Mesendoderm (in vitro differentiated cells): ENCODE measurements at places on chromosomes 1 and 21.

DNA sequence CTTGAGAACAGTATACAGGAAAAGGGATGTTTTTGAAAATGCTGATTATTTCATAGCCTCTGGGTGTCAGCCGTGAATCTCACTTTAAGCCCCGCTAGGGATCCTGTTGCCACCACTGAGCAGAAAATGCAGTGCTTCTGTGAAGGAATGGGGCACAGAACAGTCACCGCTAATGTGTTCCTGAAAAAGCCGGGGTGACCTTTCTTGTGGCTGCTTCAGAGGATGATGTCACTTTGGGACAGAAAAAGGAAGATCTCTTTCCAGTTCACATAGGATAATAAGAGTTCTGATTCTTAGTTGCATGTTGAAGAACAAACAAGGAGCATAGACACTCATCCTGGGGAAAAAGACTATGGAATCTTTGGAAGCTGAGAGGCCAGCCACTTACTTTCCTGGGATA is 349.6 kb downstream of the DISC1 start:
- no peak for DNase-seq

DNA sequence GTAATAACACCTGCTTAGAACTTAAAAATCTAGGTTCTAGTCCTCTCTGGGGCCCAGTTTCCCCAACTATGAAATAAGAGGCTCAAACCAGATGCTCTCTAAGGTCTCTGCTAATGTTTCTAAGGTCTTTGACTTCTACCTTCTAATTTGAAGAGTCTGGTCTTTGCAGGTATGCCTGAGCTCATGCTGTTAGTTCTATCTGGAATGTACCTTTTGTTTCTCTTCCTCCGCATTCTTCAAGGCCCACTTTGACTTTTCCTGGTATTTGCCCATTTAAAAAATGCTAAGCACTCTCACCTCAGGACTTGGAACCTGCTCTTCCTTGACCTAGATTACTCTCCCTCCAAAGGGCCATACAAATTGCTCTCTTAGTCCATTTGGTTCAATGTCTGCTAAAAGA is 13.5 kb downstream of the SLC35D1 start:
- DNase-seq = peak; percentile 73

DNA sequence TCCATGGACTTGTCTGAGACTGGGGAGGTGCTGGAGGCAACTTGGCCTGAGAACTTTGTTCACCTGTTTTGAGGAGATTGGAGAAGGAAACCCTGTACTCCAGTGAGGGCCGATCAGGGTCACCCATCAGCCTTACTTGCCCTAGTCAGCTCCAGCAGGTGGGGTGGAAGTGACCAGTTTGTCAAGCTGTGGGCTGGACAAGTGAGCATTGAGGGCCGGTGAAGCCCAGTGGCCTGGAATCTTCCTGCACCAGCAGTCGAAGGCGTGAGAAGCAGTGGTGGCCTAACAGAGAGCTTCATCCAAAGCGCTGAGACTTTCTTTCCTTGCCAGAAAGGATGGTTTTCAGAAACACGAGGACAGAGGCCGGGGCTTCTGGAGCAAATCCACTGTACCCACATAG is 9.6 kb downstream of the SLC37A1 start:
- no peak for DNase-seq

DNA sequence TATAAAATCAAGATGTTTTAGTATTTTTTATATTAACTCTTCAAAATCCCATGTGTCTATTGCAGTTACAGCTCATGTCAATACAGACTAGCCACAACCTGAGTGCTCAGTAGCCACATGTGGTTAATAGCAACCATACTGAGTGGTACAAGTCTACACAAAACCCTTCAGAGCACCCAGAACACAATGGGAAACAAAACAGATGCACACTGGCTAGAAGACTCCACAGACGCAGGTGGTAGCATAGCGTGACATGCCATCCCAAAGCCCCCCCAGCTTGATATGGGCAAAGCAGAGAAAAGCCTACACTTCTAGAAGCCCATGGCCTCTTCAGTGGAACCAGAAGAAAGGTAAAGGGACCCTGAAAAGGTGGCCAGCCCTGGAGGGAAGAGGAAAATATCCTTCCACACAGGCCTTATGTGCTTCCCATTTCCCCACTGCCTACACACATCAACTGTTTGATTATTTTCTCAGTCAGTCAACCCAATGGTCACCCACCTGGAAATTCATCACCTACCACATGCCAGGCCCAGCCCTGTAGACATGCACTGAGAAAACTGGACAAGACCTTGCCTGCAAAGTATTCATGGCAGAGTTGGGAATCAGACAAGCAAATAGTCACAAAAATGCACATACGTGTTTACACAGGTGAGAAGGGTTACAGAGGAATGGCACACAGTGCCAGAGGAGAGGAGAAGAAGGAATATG is 175.0 kb downstream of the VAV3 start:
- no peak for DNase-seq

- DNase-seq = no peak
These were observed 24.8 kb downstream of the IVNS1ABP start for GRCh38 chr1:185292237-185292636.

- no peak for DNase-seq
These were observed 163.5 kb upstream of the IVNS1ABP start for GRCh38 chr1:185480545-185480944.

- DNase-seq = peak; percentile 1
These were observed 80.7 kb upstream of the MROH9 start for GRCh38 chr1:170854677-170855076.

DNA sequence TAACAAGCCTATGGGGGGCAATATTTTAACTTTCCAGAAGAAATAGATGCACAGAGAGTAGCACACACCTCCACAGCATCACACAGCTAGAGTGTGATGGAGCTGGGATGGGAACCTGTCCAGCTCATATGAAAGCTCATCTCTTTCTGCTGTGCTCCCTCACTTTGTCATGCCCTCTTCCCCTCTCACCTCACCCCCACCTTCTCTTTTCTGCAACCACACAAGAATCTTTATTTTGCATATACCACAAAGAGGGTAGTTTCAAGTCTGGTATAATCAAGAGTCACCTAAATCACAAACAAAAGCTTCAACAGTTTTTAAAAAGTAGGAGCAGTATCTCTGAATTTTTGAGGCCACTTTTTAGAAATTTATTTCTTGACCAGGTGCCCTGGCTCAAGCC is 22.6 kb downstream of the FOXD2 start:
- DNase-seq = no peak

DNA sequence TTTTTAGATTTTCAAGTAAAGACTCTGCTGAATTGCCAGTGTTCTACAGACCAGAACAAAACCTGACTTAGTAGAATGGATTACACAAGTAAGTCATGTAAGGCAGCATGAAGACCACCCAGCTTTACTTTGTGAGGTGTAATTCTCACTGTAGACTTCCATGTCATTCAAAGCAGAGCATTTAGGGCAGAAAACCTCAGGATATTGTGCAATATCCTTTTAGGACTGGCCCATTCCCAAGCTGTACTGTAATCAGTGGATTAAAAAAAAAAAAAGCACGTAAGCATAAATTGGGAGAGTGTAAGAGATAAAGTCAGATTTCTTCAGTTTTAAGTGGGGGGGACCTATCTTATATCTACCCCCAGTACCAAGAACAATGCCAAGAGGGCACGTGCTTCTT is 380.5 kb upstream of the PRMT6 start:
- no peak for DNase-seq

DNA sequence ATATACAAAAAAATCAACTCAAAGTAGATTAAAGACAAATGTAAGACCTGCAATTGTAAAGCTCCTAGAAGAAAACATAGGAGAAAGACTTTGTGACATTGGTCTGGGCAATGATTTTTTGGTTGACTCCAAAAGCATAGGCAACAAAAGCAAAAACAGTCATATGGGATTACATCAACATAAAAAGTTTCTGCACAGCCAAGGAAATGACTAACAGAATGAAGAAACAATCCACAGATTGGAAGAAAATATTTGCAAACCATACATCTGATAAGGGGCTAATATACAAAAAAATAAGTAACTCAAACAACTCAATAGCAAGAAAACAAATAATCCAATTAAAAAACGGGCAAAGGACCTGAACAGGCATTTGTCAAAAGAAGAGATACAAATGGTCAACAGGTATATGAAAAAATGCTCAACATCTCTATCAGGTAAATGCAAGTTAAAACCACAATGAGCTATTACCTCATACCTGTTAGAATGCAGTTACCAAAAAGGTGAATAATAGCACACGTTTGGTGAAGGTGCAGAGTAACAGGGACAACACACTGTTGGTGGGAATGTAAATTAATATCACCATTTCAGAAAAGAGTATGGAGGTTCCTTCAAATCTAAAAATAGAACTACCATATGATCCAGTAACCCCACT is 173.7 kb upstream of the COA6 start:
- no peak for DNase-seq

DNA sequence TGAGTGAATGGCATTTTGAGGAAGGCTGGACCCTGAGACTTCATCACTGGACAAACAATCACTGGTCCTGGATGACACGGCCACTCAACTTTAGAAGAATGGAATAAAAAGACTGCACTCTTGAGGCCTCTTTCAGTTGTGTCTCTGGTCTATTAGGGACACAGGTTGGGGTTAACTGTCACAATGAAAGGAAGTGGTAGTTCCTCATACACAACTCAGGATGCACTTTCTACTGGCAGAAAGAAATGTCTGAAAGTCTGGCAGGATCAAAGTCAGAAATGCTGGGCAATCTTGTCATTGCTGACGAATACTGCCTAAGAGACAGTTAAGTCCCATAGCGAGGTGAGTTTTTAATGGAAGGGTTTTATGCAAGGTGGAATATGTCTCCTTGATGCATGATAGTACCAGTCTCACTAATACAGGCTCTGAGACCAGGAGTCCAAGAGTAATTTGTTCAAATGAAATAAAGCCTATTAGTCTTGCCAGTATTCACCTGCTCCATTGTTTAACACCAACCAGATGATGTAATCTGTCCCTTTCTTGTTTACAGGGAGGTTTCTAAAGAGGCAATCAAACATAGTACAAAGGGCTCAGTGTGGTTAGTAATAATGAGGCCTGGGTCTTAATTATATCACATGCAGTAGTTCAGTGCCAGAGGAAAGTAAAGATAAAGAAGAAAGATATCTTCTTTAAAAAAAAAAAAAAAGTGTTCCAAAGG is 11.2 kb upstream of the RRP15 start:
- DNase-seq = no peak

- DNase-seq = no peak
These were observed 16.9 kb downstream of the PLA2G4A start for GRCh38 chr1:186845576-186846210.

GRCh38 chr1:59331686-59332620 is 35.1 kb downstream of the FGGY start:
- DNase-seq = no peak

- no peak for DNase-seq
These were observed 195.6 kb upstream of the ZRANB2 start for GRCh38 chr1:71276466-71276865.

DNA sequence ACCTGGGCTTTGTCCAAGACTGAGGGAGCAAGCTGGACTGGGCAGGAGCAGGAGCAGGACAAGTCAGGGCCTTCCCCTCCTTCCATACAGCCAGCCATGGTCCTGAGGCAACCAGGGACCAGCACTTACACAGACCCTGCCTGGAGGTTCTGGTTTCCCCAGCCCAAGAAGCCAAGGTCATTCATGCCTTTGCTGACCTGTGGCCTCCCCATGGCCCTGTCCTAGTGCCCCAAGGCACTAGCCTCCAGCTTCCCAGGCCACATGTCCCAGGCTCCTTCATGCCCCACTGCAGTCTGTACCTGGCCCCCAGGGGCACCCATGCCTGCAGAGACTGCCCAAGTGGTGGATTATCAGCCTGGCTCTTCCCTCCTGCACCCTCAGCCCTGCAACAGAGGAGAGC is 243.9 kb downstream of the TOMM20 start:
- no peak for DNase-seq

DNA sequence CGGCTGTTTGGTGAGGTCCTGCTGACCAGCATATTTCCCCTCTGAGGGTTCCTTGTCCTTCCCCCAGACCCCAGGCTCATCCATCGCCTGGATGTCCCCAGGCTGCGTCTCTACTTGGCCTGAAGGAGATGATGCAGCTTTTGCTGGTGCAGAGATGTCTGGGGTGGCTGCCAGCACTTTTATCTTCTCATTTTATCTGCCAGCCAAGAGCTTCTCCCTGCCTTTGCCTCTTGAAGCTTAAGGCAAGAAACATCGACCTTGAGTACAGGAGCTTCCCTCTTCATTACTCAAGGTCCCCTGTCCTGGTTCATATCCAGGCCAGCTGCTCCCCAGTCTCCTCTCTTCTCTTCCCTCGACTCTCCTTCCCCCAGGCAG is 9.2 kb upstream of the H6PD start:
- no peak for DNase-seq

- DNase-seq = peak; percentile 8
These were observed 439.4 kb downstream of the PTPRU start for GRCh38 chr1:29675481-29676263.

GRCh38 chr1:88463401-88463985 is 220.6 kb upstream of the PKN2 start:
- no peak for DNase-seq

DNA sequence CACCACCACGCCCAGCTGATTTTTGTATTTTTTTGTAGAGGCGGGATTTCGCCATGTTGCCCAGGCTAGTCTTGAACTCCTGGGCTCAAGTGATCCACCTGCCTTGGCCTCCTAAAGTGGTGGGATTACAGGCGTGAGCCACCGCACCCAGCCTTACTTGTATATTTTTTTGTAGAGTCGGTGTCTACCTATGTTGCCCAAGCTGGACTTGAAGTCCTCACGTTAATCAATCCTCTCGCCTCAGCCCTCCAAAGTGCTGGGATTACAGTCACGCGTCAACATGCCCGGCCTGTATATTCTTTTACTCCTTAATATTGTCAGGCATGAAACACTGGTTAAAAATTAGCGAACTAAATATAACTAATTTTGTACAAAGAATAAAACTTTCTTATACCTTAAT is 5.5 kb upstream of the TOMM20 start:
- no peak for DNase-seq

DNA sequence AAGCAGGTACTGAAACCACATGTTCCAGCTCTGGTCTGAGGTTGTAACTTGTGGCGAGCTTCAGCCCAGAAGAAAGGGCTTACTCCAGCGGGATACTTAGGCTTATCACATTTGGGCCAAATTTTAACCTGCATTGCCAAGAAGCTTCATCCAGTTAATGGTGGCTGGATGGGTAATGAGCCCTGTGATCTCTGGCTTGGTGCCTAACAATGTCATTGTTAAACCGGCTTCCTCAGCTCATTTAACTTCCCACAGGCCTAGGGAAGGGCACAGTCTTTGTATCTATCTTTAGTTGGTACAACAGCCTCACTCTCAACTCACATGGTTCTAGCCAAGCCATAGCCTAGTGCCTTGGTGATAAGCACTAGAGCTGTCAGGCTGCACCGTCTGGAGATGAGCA is 43.6 kb upstream of the CCDC190 start:
- DNase-seq = no peak
